ENCODE measurements at places on chromosomes 7 and 10. TPM values are rescaled to one million over a fixed set of nuclear protein-coding genes. Genes with fewer than 3 reads are reported as not detected.

- peak overlapping the region; percentile 41 for H3K27ac ChIP-seq
- no peak for DNase-seq
- no peaks in the 10 kb centered on the region for H3K36me3 ChIP-seq
- no peaks in the 10 kb centered on the region for H3K27me3 ChIP-seq
Measured at GRCh38 chr10:23869996-23870395, 338.9 kb upstream of the KIAA1217 start.

The THSD7A gene
- 4.0 TPM for total RNA-seq

The FAM237B gene
- not detected for total RNA-seq

The CALN1 gene
- 0.33 TPM for total RNA-seq

The AP1S1 gene
- total RNA-seq: 55.7 TPM
